ENCODE measurements at places on chromosomes 6 and 20.

- no peaks in the 10 kb centered on the region for H3K4me1 ChIP-seq
- H3K27me3 ChIP-seq = no peaks in the 10 kb centered on the region
- no peak overlapping the region for H3K27ac ChIP-seq
- no peak for DNase-seq
- H3K36me3 ChIP-seq = no peaks in the 10 kb centered on the region
Measured at GRCh38 chr6:99232056-99232455, 117.4 kb downstream of the FAXC start.

DNA sequence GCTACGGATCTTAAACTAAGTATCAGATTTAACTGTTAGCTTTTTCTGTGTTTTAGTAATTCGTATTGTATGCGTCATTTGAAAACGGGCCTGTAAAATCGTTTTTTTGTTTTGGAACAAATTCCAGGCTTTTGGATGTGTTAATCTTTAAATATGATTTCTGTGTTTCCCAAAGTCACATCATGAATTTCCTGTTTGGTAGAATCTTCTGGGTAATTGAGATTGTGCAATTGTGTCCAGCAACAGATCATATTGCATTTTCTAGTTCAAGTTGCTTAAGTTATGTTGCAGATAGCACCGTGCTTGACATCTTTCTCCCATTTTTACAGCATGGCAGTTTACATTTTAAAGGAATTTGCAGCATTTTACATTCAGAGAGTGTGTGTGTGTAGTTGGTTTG lies 1.9 kb downstream of the MAPK14 start:
- peaks cover 5% of the 10 kb centered on the region for H3K4me1 ChIP-seq
- H3K36me3 ChIP-seq = no peaks in the 10 kb centered on the region
- no peaks in the 10 kb centered on the region for H3K27me3 ChIP-seq

DNA sequence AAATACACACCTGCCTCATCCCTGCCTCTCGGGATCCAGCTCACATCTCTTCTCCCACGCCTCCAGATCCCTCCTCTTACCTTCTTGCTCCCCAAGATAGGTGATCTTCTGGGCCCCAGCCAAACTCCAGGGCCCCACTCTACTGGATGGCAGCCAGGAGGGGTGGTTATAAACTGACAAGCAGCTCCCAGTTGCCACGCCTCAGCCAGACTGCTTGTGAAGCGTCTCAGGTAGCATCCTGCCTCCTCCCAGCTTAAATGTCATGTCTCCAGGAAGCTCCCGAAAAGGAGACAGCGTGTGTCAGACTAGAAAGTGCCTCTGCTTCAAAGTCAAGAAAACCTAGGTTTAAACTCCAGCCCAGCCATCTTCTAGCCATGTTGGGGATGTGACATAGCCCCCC lies 114.1 kb downstream of the LRFN2 start:
- DNase-seq = no peak
- no peak overlapping the region for H3K4me3 ChIP-seq
- H3K36me3 ChIP-seq = no peaks in the 10 kb centered on the region
- H3K4me1 ChIP-seq = peaks cover 16% of the 10 kb centered on the region

DNA sequence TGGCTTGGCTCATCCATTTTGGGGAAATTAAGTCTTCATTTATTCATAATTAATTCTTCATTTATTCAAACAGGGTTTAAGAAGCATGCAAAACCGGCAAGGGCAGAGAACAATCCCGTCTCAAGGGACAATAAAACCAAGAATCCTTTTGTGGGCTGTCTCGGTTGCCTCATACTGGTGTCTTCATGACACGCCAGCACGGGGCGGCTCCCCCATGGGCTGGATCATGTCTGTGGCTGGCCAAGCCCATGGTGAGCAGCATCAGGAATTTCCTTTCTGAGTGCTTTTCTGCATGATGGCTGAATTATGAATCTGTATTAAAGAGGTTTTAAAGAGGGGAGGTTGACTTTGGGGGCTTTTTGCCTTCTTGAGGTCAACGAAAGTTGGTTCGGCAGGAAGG lies 38.3 kb upstream of the DUSP22 start:
- no peak for DNase-seq
- H3K4me3 ChIP-seq = no peak overlapping the region
- no peaks in the 10 kb centered on the region for H3K36me3 ChIP-seq
- no peak overlapping the region for H3K27ac ChIP-seq

- DNase-seq = no peak
- peaks cover 3% of the 10 kb centered on the region for H3K4me1 ChIP-seq
- no peak overlapping the region for H3K4me3 ChIP-seq
- no peaks in the 10 kb centered on the region for H3K36me3 ChIP-seq
Measured at GRCh38 chr6:107815846-107816245, 8.3 kb downstream of the SCML4 start.

GRCh38 chr20:64234291-64234791 lies 21.2 kb upstream of the PCMTD2 start:
- H3K36me3 ChIP-seq = no peaks in the 10 kb centered on the region
- H3K4me1 ChIP-seq = peaks cover 9% of the 10 kb centered on the region
- no peak for DNase-seq
- no peaks in the 10 kb centered on the region for H3K27me3 ChIP-seq

- no peak overlapping the region for H3K27ac ChIP-seq
- no peak for DNase-seq
- H3K4me1 ChIP-seq = no peaks in the 10 kb centered on the region
Measured at GRCh38 chr6:129320892-129321291, 389.1 kb downstream of the ARHGAP18 start.

DNA sequence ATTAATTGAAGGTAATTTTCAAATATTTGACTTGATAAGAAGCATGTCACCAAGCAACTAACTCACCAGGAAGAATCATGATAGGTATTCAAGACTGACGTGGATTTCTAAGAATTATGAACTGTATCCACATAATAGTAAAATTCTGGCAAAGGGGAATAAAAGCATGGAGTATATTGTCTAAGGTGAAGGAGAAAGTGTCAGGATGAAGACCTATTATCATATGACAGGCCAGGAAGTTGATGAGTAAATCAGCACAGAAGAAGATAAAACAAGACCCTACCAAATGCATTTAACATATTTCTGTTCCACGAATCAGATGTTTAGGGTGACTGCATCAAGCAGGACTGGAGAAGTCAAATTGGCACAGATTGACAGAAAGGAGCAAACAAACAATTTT lies 362.7 kb upstream of the MMS22L start:
- no peak overlapping the region for H3K4me3 ChIP-seq
- no peaks in the 10 kb centered on the region for H3K36me3 ChIP-seq
- no peaks in the 10 kb centered on the region for H3K27me3 ChIP-seq
- no peak for DNase-seq
- no peaks in the 10 kb centered on the region for H3K4me1 ChIP-seq

GRCh38 chr20:32368925-32369324 lies 10.8 kb downstream of the ASXL1 start:
- H3K27me3 ChIP-seq = no peaks in the 10 kb centered on the region
- H3K4me1 ChIP-seq = peaks cover 9% of the 10 kb centered on the region
- no peak overlapping the region for H3K27ac ChIP-seq
- DNase-seq = no peak

GRCh38 chr6:11969092-11969491 lies 43.0 kb upstream of the HIVEP1 start:
- no peaks in the 10 kb centered on the region for H3K36me3 ChIP-seq
- H3K27me3 ChIP-seq = no peaks in the 10 kb centered on the region
- no peak overlapping the region for H3K4me3 ChIP-seq
- DNase-seq = no peak

GRCh38 chr6:25387483-25387882 lies 108.3 kb downstream of the CARMIL1 start:
- no peak overlapping the region for H3K4me3 ChIP-seq
- no peak for DNase-seq
- no peaks in the 10 kb centered on the region for H3K27me3 ChIP-seq
- H3K36me3 ChIP-seq = no peaks in the 10 kb centered on the region
- no peak overlapping the region for H3K27ac ChIP-seq
- peaks cover 8% of the 10 kb centered on the region for H3K4me1 ChIP-seq

All from testis (tissue), 5 donors.